ENCODE measurements at places on chromosomes 12 and 14.
A peak's percentile ranks its signal among the peaks of the same experiment; 100 is the strongest.

- no peak for DNase-seq
These were observed 104.8 kb downstream of the UNC79 start for GRCh38 chr14:93535537-93535936.

GRCh38 chr12:47882781-47883546, 21.8 kb downstream of the VDR start:
- no peak for DNase-seq

- no peak for DNase-seq
These were observed 62.4 kb upstream of the PSMA6 start for GRCh38 chr14:35229792-35230089.

GRCh38 chr12:92020983-92021665, 124.5 kb downstream of the BTG1 start:
- DNase-seq = peak; percentile 76

DNA sequence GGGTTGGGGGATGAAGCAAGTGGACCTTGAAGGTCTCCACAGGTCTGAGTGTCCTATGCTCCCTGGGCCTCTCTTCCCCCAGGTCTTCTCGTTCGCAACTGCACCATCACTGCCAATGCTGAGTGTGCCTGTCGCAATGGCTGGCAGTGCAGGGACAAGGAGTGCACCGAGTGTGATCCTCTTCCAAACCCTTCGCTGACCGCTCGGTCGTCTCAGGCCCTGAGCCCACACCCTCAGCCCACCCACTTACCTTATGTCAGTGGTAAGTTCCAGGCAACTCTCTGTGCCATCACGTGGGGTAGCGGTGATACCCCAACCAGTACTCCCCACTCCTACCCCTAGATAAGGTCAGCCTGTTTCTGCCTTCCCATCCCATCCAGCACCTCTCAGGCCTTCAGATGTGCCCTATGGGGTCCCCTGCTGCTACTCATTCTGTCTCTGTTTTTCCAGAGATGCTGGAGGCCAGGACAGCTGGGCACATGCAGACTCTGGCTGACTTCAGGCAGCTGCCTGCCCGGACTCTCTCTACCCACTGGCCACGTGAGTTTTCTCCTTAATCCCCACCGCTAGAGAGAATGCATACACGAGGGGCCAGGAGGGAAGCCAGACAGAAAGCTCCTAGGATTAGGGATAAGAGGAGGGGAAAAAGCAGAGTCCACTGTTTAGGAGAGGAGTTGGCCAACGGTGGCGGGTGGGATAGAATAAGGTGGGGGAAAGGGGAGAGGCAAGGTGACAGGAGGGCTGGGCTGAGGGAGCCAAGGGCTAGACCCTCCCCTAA, 1.6 kb upstream of the TAPBPL start:
- DNase-seq = no peak

DNA sequence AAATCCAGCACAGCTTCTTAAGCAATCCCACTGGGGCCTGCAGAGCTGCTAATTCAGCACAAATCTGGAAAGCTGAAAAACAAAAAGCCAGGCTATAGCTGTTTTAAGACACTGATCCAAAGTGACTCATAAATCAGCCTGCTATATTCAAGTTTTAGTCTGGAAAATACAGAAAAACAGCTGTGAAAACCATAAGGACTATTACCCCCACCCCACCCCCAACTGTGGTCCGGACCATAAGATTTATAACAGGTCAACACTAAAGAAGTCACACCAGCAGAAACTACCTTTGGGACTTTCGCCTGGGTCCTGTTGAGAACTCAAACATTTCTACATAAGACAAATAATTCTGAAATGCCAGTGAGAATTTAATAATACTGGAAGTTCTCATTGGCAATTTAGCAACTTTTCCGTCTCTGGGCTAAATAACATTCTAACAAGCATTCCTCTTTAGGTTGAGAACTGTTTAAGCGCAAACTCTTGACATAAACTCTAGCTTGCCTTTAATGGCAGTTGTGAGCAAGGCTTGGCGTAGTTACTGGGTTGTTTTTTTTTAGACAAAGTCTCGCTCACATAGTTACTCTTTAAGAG, 3.3 kb downstream of the LRIG3 start:
- DNase-seq = no peak

- no peak for DNase-seq
These were observed 8.6 kb downstream of the ASB2 start for GRCh38 chr14:93967637-93968250.

- DNase-seq = no peak
These were observed 35.8 kb downstream of the IL31 start for GRCh38 chr12:122138181-122138580.

DNA sequence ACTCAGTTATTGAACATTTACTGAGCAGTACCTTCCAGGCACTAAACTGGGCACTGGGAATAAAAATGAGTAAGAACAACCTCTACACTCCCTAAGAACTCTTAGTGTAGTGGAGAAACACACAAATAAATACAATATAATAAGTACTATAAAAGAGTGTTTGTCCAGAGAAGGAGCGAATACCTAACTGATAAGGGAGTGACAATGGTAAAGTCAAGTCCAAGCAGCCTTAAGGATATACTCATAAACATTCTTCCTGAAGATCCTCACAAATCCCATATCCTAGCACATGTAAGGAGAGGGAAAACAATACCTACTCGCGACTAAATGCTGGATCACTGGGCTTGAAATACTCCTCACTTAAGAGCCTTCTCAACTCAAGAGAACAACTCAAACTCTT, 32.8 kb downstream of the SPTLC2 start:
- DNase-seq = no peak

GRCh38 chr12:98224584-98225221, 290.7 kb upstream of the TMPO start:
- no peak for DNase-seq

DNA sequence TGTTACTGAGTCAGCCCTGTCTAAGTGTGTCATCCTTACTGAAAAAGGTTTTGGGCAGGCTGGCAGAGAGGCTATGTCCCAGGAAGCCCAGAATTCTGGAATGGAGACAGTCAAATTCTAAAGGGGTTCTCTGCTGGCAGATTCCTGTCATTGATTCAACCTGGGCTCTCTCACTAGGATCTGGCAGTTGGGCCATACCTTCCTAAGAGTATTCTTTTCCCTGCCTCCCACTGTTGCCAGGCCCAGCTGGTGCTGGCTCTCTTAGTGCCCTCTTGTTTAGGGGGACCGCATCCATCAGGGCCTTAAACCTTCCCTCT, 85.0 kb upstream of the EGLN3 start:
- DNase-seq = no peak

DNA sequence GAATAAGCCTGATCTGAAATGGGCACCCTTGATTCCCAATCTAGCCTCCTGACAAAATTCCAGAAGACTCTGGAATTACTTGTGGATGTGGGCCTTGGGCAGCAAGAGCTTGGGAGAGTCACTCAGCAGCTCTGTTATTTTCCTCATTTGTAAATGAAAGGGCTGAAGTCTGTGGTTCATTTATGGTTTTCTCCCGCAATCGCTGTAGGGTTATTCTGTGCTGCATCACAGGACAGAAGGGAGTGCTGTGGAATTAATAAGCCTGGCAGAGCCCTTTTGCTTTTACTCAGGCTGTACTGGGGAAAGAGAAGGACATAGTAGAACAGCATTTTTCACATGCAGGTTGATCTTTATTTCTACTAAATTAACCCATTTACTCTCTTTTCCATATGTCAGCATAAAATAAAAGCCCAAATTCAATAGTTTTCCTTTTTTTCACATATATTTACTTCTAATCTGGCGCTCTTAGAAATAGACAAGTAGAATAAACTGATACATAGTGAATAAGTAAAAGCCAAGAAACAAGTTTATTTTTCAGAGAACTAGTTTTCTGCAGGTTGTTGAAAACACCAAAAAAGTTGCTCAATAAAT, 49.2 kb downstream of the DUSP16 start:
- DNase-seq = no peak

DNA sequence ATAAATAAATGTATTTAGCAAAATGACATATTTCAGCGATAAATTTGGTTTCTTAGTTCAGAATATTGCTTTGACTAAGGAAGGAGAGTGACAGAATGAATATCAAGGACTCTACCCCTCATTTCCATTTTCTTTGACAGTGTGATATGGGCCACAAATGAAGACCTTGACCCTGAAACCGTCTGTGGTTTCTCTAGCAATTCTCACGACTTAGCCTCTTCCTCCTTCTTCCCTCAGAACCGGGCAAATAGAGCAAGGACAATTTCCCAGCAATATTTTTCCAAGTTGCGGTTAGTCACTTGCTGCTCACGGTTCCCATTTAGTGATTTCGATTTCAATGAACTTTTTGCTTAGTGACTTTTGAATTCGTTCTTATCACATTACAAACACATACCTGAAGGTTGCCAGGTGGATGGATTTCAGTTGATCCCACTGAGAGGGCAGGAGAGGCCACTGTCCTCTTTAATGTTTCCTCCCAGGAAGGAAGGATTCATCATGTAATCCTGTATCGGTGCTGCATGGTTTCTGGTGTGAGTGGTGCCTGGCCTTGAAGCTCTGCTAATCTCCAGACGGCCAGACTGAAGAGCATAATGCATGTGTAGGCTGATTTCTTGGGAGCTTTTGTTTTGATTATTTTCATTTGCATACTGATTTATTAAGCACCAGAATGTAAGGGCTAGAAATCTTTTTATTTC, 77.6 kb downstream of the CHST11 start:
- DNase-seq = no peak

DNA sequence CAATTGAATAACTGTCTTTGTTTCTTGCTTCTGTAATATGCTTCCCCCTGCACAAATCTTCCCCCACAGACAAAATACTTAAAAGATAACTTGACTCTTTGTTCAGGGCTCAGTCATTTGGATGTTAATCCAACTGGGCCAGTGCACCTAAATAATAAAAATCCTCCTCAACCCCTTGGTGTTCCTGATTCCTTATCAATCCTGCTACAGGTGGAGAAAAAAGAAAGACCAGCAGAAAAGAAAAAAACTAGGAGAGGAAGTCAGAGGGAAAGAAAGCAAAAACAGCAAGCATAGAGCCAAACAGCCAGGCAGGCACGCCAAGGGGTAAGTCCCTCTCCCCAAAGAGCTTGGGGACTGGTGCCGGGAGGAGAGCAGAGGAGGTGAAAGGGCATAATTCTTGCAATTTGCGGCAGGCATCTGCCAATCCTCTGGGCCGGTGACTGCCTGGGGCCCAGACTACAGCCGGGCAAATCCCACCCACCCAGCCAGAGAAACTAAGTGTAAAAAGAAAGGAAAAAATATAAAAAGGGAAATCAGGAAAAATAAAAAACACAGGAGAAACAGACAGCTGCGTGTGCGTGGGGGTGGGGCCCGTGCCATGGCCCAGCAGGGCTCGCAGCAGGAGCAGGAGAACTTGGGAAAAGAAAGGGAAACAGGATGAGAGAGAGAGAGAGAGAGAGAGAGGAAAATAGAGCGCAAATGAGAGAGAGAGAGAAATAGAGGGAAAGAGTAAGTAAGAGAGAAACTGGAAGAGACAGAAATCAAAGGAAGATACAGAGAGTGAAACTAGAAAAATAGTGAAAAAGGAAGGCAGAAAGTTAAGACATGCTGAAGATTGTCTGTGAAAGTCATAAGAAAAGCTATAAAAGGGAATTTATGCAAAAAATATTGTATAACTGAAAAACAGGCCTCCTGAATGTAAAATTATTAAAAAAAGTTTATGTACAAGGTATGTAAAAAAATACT, 21.4 kb downstream of the KLRK1 start:
- no peak for DNase-seq

DNA sequence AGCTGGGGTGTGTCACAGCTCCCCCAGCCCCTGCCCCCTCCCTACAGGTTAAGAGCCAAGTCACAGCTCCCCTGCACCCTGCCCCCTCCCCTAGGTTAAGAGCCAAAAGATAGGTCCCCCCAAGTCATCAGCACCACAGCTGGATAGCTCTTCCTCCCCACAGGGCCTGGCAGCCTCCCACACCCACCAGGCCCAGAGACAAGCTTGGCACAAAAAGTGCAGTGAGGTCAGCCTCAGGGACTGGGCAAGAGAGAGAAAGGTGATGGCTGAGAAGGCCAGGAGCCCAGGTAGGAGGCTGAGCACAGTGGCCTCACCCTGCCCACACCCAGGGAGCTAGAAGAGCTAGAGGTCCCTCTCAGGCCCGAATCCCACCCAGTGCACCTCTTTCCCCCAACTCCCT, 8.7 kb downstream of the ITGA7 start:
- no peak for DNase-seq

DNA sequence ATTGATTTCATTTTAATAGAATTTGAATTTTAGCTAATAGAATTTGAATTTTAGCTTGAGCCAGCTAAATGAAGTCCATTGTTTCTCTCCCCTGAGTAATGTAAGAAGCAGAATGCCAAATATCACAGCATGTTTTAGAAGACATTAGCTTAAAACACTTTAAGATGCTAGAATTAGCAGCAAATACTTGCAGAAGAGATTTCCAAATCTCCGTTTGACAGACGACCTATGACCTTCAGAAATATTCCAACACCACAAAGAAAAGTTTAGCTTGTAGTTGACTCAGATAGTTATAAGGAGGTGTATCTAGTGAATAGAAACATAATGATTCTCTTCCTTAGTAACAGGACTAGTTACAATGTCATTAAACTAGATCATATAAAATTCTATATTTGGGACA, 51.7 kb upstream of the MYF6 start:
- DNase-seq = no peak

GRCh38 chr12:118274066-118274465, 98.6 kb downstream of the TAOK3 start:
- no peak for DNase-seq

GRCh38 chr14:23408307-23408630, 196 bp upstream of the MYH6 start:
- DNase-seq = no peak

DNA sequence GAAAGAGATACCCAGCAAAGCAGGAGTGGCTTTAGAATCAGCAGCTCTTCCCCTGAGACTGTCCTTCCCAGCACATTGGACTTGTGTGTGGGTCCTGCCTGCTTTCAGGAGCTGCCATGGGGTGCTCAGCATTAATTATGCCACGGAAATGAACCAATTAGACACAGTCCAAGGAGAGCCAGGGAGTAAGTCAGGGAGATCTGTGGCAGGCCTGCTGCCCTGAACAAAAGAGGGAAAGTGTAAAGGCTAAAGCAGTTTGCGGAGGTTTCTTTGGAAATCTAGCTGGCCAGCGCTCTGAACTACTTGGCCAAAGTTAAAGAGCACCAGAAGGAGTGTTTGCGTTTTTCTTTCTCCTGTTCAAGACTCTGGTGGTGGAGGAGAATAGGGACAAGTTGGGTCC, 65.7 kb upstream of the SRSF5 start:
- DNase-seq = no peak

DNA sequence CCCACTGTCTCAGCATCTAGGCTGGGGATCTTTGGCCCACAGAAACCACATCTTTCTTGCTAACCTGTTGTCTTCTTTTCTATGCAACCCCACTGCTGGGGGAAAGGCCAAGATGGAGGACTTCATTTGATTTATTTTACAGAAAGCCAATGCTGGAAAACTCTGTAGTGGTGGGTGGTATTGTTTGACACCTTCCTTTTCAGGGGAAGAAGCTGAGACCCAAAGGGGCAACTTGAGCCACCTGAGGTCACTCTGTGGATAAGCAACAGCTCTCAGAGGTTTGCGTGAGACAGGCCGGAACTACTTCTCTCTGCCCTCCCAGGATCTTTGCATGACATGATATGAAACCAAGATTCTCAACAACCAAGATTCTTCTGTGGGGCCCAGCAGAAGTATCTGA, 645.2 kb downstream of the VRK1 start:
- DNase-seq = no peak
